Osteoblast (primary cell): ENCODE measurements at places on chromosomes 2 and 18. TPM values are rescaled to one million over a fixed set of nuclear protein-coding genes. Genes with fewer than 3 reads are reported as not detected.

Gene LONRF2
- total RNA-seq = under 0.01 TPM in 2 replicates

Gene VIL1
- total RNA-seq = under 0.01 TPM in 1 of 2 replicates, not detected in the other

Gene TDRD15
- total RNA-seq = not detected in 2 replicates

Gene UGT1A4
- not detected in 2 replicates for total RNA-seq

Gene MRPL44
- total RNA-seq = 26.2 and 29.3 TPM in 2 replicates

GRCh38 chr2:68756178-68756577 lies 21.6 kb downstream of the ARHGAP25 start:
- DNase-seq = no peak

GRCh38 chr2:231662811-231663457 lies 45.4 kb upstream of the PTMA start:
- no peak for DNase-seq

DNA sequence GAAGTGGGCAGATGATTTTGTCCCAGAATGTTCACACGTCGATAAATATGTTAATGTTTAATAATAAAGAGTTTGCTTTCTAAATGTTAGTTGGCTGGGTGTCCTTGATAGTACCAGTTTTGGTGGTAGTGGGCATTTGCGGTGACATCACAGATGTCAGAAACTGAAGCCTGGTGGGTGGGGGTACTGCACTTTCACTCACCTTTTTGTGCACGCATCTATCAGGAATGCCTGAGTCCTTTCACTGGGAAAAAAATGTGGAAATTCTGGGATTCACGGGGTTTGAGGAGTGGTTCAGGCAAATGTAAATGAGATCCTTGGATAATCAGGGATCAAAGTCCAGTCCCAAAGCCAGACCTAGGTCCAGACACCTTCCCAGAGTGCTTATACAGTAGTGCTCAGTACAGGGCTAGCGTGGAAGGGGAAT lies 3.2 kb downstream of the EPAS1 start:
- DNase-seq = no peak

GRCh38 chr2:63029058-63029457 lies 21.6 kb upstream of the OTX1 start:
- peak; percentile 30 for DNase-seq

- DNase-seq = peak; percentile 18
These were observed 1.7 kb upstream of the C2orf42 start for GRCh38 chr2:70192516-70192915.

DNA sequence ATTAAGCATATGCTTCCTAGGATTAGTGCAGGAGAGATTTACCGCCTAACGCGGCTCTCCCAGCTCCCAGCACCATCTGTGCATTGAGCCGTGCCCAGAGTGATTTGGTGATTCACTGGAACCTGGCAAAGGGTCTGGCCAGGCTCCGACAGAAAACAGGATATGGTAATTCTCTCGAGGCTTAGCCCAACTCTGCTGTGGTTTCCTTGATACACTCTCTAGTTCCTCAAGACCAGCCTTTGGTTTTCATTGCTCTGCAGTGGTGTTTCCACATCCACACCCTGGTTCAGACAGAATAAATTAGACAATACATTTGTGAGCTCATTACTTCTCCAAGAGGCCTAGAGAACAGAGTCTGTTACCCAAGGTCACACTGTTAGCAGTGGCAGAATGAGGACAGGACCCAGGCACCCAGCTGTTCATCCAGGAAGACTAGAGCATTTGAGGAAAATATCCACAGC lies 23.0 kb upstream of the SMAD2 start:
- peak; percentile 79 for DNase-seq

DNA sequence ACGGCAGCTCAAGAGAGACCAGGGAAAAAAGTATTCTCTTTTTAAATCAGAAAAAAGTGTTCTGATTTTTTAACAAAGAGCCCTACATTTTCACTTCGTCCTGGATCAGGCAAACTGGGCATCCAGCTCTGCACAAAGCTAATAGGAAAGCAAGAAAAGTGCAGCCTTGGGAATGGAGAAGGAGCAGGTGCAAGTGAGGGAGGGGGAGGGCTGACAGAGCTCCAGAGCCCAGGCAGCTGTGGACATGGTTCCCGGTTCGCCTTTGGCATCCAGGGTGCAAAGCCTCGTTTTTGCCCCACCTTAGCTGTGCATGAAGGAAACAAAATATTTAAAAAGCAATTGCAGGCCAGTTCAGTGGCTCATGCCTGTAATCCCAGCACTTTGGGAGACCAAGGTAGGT lies 82.2 kb downstream of the FAM124B start:
- no peak for DNase-seq

- DNase-seq = peak; percentile 96
These were observed 156.4 kb upstream of the XPO1 start for GRCh38 chr2:61694312-61695274.

DNA sequence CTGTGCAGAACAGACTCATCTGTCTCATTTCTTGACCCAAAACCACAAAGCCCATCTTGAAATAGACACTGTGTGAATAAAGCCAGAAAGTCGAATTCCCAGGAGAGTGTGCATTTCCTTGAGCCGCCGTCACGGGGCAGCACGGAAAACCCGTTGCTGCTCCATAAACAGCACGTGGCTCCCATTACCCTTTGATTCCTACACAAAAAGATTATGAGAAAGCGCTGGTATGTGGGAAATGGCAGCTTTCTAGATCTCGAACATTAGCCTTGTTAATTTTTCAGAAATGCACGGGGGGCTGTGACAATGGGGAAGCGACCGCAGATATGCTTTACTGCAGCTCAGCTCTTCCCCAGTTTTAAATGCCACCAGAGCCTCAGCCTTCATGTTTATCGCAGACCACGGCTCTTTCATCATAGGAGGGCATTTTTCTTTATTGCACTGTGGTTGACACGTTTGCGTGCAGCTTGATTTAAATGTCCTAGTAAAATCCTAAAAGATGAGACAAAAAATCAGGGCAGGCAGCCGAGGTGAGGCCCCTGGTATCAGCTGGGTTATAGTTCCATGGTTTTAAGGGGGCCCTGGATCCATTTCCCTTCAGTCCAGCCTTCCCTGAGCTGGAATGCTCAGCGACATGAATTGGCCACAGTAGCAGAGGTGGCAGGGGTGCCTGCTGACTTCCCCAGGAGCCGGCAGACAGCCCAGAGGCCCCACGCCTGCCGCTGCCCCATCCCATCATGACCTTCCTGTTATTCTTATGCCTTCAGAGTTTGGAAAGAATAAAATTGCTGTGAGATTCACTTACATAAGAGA lies 249.3 kb downstream of the NDUFA10 start:
- DNase-seq = peak; percentile 52

DNA sequence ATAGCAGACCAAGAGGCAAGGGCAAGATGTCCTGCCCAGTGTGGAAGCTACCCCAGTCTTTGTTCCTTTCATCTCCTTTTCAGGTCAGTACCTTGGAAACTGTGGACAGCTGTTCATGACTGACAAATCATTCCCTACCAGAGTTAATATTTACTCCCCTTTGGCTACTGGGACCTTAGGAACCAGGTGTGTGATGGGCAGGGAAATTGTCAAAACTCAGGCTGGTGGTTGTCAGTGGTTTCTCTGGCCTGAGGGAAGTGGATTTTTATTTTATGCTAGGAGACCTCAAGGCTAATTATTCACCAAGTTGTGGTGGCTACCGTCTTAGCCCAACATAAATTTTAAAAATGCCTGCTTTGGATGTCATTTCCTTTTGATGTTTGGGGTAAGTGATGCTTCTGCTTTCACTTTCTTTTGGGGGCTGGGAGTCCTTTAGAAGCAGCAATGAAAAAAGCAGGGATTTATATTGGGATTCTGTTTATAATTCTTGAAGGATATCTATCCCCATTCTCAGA lies 119.3 kb downstream of the SETBP1 start:
- DNase-seq = no peak

DNA sequence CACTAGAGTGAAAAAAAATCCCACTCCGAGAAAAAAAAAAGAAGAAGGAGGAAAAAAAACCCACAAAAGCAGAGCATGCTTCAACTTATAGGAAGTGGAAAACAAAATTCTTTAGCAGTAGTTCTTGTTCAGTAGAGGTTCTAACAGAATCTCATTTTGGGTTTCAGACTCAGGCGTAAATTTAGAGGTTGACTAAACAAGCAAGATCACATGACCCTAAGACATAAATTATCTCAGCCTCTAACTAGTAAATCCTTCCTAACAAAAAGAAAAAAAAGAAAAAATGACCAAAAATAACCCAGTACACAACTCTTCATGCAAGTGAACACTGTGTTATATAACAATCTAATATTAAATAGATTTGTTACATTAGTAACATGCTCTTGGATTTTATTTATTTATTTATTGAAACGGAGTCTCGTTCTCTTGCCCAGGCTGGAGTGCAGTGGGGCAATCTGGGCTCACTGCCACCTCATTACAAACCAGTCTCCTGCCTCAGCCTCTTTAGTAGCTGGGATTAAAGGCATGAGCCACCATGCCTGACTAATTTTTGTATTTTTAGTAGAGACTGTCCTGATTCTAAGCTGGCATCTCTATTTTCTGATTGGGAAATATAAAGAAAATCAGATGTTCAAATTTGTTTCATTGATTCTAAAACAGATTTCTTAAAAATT lies 35.4 kb downstream of the PPP4R3B start:
- DNase-seq = no peak

DNA sequence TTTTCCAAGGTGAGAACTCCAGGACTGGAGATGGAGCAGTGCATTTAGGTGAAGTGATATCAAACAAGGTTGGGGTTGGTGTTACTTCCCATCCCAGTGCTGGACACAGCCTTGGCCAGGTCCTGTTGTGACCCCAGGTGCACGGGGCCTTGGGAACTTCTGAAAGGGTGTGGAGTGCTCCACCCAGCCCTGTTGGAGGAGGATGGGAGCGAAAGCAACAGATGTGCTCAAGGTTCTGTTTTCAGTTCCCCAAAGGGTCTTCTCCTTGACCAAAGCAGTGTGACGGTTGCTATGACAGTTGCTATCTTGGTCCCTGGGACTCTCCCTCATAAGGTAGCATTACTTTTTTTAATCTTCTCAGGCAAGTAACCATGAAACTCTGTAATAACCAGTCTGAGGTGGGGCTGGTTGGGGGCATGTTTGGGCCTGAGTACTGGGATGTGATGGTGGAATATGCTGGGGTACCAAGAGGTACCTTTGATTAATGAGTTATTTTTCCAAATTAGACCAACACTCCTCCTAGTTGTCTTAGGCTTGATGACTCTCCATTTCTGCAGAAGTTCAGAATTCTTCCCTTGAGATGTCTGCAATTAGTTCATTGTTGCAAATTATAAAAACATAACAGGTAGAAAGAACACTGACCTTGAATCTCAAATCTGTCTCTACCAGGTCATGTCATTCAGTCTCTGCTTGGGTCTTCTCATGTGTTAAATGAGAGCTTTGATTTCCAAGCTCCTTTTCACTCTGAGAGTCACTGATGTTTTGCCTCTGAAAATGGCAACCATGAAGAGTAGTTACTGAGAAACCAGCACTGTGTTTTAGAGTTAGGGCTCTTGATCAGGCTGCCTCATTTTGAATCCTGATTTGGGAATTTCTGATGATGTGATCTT lies 154.5 kb downstream of the RPIA start:
- no peak for DNase-seq

DNA sequence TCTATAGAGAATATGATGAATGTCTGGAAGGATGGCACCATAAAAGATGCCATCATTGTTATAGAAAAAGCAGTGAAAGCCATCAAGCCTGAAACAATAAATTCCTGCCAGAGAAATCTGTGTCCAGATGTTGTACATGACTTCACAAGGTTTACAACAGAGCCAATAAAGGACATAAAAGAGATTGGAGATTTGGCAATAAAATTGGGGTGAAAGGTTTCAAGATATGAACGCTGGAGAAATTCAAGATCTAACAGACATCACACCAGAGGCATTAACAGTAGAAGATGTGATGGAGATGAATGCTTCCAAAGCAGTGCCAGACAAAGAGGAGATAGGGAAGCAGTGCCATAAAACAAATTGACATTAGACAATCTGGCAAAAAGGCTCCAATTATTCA lies 518.8 kb upstream of the ACVR2A start:
- DNase-seq = no peak

DNA sequence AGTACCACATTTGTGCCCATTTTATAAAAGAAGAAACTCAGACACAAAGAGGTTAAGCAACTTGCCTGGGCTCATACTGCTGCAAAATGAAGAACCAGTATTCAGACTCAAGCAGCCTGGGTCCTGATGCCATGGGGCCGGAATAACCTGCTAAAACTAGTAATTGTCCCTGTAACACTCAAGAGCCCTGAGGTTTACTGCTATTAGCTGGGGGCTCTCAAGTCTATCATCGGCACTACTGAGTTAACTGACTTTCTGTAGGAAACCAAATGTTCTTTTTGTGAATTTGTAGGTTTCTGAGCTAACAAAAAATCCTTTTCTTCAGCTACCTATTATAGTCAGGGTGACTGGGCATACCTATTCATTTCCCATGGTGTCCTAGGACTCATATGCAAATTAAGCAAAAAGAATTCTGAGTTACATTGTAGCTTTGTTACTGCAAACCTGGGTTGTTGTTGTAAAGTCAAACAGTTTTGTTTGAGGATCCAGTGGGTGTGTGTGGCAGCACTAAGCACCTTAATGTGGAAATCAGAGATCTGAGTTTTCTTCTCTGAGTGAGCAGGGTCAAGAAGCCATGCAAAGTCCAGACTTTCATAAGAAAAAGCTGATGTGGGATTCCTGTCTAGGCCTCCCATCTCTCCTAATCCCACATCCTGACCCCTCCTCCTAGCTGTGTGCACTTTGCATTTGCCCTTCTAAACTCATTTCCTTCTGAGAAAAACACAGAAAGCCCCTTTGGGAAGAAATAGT lies 72.4 kb upstream of the TNP1 start:
- no peak for DNase-seq

- peak; percentile 62 for DNase-seq
These were observed 388.0 kb upstream of the SYT4 start for GRCh38 chr18:43665105-43665788.

- DNase-seq = no peak
These were observed 98.9 kb downstream of the RNF144A start for GRCh38 chr2:7016148-7016547.

DNA sequence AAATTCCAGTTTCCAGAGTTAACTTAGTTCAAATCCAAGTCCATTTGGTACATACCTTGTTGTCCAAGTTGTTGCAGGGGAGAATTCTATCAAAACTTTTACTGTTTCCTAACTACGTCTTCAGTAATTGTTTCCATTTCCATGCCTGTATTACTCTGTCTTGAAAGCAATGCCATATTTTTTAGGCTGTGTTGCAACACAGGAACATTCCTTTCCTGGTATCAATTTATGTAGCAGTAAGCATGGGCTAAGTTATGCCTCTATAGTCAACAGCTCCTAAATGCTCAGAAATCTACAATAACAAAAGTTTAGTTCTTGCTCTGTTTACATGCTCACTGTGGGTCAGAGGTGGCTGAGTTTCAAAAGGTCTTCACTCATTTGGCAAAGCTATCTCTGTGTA lies 1943.8 kb upstream of the PIK3C3 start:
- DNase-seq = no peak

GRCh38 chr2:9091811-9092210 lies 88.3 kb upstream of the MBOAT2 start:
- peak; percentile 94 for DNase-seq

DNA sequence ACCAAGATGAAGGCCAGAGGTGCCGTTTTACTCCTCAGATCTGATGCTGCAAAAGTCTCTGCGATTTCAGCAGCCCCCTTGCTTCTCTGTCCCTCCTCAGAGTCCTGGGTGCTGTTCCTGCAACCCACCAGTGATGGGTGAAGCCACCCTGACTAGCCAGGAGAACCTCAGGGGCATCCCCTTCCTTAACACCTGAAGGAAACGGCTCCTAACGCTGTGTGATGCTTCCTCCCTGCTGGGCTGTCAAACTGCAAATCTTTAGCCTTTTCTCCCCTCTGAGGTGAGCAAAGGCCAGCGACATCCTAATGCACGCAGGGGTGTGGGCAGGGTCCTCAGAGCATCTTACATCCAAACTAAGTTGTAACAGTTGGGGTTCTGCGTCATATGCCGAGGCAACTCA lies 24.8 kb downstream of the CHST10 start:
- no peak for DNase-seq

- peak; percentile 86 for DNase-seq
These were observed 1.6 kb downstream of the ZNF516 start for GRCh38 chr18:76493213-76494161.

GRCh38 chr2:242040681-242041080 lies 171.2 kb downstream of the RTP5 start:
- DNase-seq = no peak
